Esophagus mucosa (tissue), 1 donor: ENCODE measurements at places on chromosomes 4 and X.

DNA sequence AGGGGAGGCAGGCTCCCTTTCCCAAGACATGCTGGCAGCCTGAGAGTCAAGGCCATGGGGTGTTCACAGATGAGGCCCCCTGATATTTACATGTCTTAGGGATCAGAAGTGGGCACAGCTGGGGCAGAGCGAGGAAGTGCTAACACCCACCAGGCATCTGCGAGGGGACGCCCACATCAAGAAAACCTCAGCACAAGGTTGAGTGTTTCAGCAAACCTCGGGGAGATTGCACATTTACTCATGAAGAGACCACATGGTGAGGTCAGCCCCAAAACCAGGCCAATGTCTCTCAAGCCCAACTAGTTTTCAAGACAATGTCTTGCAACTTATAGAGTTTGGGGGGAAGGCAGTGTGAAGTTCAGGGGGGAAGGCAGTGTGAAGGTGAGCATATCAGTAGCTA lies 55.2 kb downstream of the CLNK start:
- ATAC-seq: no peak

DNA sequence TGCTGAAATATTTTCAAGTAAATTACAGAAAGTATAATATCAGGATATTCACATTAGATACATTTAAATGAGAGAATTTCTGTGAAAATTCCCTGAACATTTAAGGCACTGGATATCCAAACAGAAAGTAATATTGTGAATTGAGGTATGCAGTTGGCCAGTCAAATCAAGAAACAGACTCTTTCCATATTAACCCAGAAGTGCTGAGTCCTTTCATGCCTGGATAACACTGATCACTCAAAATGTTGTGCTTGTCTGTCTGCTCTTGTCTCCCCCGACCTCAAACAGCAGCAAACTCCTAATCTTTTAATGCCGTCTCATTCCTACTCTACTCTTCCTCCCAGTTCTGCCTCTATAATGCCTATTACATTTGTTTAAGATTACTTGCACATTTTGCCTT lies 51.2 kb downstream of the TBC1D9 start:
- ATAC-seq: no peak

GRCh38 chr4:54561940-54562339 lies 95.8 kb upstream of the KIT start:
- no peak for ATAC-seq

DNA sequence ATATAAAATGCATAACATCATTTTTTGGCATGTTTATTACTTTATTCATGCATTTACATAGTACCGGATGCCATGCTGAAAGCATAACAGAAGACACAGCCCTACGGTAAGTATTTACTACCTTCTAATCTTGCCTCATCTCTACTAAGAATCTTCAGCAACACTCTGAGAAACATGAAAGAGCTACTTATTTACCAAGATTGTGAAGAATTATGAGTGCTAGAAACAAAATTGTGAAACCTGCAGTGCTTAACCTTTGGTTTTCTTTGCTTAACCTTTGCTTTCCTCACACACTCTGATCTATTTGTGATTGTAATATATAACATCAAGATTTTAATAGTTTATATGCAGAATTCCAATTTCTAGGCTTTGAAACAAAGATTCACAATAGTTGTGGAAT lies 7.4 kb downstream of the ANTXR2 start:
- no peak for ATAC-seq

GRCh38 chr4:154822775-154823174 lies 41.7 kb downstream of the RBM46 start:
- ATAC-seq: no peak

GRCh38 chr4:100079264-100079663 lies 111.0 kb downstream of the DDIT4L start:
- no peak for ATAC-seq
